B cell (primary cell): ENCODE measurements at places on chromosomes 7 and 10.

- H3K27me3 ChIP-seq: no peaks in the 10 kb centered on the region
- DNase-seq: no peak
- peaks cover 12% of the 10 kb centered on the region for H3K4me1 ChIP-seq
- no peaks in the 10 kb centered on the region for H3K36me3 ChIP-seq
- no peak overlapping the region for H3K4me3 ChIP-seq
These were observed 23.7 kb upstream of the ITGB1 start for GRCh38 chr10:32981760-32982159.

DNA sequence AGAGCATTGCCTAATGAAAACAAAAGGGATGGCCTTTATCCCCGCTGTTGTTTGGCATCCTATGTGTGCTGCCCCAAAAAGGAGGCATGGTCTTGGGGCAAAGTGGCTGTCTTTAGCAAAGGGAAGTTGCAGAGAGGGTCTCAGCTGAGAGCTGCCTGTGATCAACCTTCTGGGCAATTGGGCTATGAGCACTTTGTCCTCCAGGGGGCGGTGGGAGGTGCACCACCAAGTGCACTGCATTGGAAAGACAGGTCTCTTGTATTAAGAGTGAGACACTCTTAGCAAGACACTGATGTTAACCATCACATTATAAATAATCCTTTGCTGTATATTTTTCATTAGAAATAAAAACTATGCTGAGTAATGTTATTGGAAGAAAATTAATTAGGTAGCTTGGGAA lies 314.8 kb downstream of the POM121L12 start:
- no peak overlapping the region for H3K27ac ChIP-seq
- DNase-seq: no peak
- no peaks in the 10 kb centered on the region for H3K4me1 ChIP-seq
- no peaks in the 10 kb centered on the region for H3K27me3 ChIP-seq
- H3K36me3 ChIP-seq: no peaks in the 10 kb centered on the region

GRCh38 chr10:50605951-50606270 lies 17.8 kb downstream of the SGMS1 start:
- peaks cover 6% of the 10 kb centered on the region for H3K4me1 ChIP-seq

- H3K27ac ChIP-seq: no peak overlapping the region
- H3K4me1 ChIP-seq: peaks cover 20% of the 10 kb centered on the region
- DNase-seq: no peak
- H3K36me3 ChIP-seq: peaks cover 56% of the 10 kb centered on the region
- H3K27me3 ChIP-seq: no peaks in the 10 kb centered on the region
- H3K4me3 ChIP-seq: no peak overlapping the region
These were observed 42.1 kb downstream of the AMZ1 start for GRCh38 chr7:2729893-2730716.

DNA sequence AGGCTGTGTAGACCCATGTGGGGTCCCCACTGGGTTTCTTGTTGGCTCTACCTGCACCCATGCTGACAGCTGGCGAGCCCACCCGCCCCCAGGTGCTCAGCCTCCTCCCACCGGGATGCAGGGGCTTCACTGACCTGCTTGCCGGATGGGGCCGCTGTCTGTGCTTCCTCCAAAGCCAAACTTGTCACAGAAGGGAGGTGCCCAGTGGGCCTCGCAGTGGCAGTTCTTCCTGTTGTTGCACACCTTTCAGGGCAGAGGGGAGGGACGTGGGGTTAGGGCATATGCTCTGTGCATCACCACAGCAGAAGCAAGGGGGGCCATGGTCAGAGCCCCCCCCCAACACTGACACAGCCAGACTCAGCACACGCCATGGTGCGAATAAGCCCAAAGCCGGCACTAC lies 146.5 kb downstream of the FANK1 start:
- H3K4me1 ChIP-seq: peaks cover 39% of the 10 kb centered on the region
- no peak overlapping the region for H3K4me3 ChIP-seq
- peak; percentile 60 for DNase-seq
- H3K27me3 ChIP-seq: no peaks in the 10 kb centered on the region

DNA sequence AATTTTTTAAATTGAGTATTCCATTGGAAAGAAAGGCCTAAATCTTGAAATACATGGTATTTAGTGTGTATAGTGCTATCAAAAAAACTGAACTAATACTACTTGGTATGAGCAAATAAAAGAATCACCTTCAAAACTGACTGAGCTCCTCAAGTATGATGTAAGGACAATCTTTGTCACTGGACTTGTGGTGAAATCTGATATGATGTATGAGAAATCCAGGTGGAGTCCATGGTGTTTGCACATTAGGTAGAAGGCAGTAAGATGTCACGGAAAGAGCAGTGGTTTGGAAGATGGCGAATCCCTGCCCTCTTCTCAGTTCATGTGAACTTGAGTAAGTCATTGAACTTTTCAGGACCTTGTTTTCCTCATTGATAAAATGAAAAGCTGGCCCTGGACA lies 62.1 kb upstream of the COL1A2 start:
- no peak overlapping the region for H3K4me3 ChIP-seq
- no peak for DNase-seq
- no peaks in the 10 kb centered on the region for H3K4me1 ChIP-seq
- no peaks in the 10 kb centered on the region for H3K36me3 ChIP-seq

DNA sequence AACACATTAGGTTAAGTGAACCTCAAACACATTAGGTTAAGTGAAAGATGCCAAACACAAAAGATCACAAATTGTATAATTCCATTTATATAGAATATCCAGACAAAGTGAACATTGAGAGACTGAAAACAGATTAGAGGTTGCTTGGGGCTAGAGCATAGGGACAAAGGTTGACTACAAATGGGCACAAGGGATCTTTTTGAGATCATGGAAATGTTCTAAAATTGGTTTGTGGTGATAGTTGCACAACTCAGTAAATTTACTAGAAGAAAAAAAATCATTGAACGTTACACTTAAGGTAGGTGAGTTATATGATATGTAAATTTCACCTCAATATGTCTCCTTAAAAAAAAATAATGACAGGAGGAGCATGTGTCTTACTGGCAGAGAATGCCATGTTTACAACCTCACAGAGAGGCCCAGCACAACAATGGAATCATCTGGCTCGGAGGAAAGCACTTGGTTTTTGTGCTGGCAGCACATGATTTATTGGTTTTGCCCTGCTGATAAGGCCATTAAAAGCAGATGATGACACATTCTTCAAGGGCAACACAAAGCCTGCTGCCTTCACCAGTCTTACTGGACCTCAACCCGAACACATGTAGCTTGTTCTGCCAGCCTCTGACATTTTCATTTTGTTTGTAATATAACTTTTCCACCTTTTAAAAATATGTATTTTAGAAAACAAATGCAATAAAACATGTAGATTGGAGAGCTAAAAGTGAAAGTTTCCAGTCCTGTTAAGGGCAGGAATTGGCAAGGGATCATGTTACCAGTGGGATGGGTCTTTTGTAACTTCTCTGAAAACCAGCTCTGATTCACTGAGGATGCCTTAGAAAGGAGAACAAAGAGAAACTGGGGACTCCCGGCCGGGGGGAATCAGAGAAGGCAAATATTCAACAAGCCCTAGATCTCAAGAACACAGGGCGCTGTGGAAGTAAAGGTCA lies 11.9 kb upstream of the LMOD2 start:
- no peaks in the 10 kb centered on the region for H3K4me1 ChIP-seq
- H3K27me3 ChIP-seq: peaks cover 4% of the 10 kb centered on the region
- H3K27ac ChIP-seq: no peak overlapping the region
- no peak overlapping the region for H3K4me3 ChIP-seq
- DNase-seq: no peak

GRCh38 chr10:47331954-47332353 lies 9.7 kb downstream of the GDF2 start:
- H3K36me3 ChIP-seq: no peaks in the 10 kb centered on the region
- H3K4me1 ChIP-seq: no peaks in the 10 kb centered on the region
- H3K27ac ChIP-seq: no peak overlapping the region
- no peaks in the 10 kb centered on the region for H3K27me3 ChIP-seq
